Stimulated activated CD8-positive, alpha-beta memory T cell treated with anti-CD3 and anti-CD28 coated beads, Interleukin-4, amount 100 ng/mL, for 4 hours (primary cell): ENCODE measurements at places on chromosomes 2 and 18.

DNA sequence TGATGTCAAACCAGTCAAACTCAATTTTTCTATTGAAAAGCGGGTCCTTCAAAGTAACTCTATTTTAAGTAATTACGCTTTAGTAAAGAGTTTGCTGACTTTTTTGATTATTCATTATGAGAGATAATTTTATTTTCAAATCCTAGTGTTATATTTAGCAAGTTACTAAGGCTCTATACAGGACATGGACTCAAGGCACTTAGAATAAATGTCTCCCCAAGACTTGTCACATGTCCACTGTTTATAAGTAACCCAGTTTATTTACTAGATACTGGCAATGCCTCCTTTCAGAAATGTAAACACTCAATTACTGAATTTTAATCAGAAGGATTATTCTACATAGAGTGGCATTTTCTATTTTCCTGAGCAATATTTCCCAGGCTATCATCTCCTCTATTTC is 638.1 kb downstream of the ERBB4 start:
- DNase-seq = no peak

GRCh38 chr2:216690456-216690852 is 4.9 kb downstream of the IGFBP5 start:
- no peak for DNase-seq

- DNase-seq = no peak
These were observed 3.2 kb downstream of the BOD1L2 start for GRCh38 chr18:57150081-57150480.

- DNase-seq = no peak
These were observed 448.3 kb downstream of the ARHGAP15 start for GRCh38 chr2:143577489-143577888.

- no peak for DNase-seq
These were observed 44.3 kb downstream of the SPRED2 start for GRCh38 chr2:65388051-65388531.

DNA sequence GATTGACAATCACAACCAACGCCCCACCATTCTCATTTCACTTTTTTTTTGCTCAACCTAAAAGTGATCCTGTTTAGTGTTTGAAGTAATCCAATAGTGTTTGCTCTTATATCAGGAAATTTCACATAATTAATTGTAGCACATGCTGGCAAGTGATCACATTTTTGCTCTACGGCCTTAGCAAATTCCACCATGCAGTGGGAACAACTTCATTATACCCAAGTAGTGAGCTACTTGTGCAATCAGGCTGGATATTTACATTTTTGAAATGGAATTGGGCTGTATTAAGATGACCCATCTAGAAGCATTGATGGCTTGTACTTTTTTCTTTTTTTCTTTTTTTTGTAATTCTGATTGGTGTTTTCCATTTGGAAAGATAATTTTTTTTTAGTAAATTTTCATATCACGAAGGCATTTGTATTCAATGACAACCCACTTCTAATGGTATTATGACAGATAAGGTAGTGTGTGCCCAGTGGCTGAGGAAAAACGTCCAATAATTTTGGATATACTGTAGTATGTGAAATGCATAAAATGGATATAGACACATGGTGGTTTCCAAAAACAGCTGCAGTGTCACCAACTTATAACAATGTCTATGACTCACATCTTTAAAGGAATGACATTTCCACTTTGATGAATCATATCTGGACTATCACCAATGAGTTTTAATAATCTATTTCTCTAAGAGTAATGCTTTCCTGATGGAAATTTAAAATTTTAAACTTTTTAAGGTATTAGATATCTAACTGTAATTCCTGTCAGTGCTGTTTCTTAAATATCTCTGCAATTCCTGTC is 130.6 kb downstream of the COL6A3 start:
- DNase-seq = no peak

DNA sequence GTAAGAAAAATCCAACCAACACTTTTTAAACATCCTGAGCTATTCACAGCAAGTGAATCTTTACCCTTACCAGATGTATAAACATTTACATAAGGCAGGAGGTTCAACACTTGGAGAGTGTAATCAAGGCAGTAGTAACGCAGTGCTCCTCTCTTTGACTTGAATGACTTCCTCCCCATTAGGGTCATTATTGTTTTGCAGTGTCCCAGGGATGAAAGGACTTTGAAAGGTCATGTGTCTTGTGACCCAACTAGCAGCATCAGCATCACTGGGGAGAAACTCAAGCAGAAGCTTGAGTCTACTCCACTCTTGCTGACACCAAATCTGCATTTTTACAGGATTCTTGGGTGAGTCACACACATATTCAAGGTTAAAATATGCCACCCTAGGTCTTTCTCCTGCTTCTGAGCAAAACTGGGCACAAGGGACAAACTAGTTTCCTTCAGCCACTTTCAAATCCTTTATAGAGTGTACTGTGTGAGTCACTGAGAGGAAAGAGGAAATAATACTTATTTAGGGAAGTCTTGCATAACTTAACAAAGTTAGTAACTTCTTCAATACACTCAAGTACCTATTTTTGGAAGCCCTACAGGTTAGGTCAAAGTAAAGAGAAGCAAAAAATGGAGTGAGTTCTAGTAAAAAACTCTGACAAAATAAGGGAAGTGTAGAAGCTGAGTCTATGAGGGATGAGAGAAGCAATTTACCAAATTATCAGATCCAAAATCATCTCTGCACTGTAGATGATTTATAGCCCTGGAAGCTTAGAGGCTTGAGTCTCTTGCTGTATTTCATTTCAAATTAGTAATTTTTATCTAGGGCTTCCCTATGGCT is 51.0 kb upstream of the EML4 start:
- no peak for DNase-seq

DNA sequence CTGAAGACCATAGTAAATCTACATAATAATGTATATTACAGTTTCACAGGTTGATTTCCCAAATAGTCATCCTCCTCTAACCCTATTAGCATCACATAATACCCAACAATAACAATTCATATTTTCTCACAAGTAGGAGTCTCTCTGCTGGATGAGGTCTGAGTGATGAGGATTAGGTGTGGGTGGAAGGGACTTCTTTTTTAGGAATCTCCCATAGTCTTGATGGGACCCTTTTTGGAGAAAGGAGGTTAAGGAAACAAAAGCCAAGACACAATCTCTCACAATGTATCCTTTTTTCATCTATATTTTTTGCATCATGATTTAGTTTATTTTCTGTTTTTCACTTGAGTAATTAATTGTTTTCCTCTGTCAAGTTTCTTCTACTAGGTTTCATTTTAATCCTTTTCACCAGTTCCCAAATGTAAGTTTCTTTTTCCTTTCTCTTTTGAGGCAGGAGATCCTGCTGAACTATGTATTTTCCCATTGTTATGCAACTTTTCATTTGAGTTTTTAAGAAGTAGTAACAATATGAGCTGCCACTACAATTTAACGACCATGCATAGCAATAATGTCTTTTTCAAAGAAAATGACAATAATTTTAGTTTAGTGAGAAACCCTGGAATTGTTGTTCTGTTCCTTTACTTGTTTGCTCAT is 2.5 kb upstream of the IFIH1 start:
- no peak for DNase-seq

DNA sequence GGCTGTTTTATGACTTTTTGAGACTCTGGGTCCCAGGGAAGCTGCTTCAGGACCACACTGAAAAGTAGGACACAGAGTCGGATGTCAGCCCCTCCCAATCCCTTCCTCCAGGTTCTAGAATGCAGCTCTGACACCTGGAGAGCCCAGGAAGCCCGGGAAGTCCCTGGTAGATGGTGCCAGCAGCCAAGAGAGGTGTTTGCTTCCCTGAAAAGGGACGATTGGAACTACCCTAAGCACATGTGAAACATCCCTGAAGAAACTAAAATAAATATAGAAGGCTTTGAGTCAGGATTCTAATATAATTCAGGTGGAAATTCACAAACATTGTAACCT is 163.2 kb upstream of the CYRIA start:
- DNase-seq = no peak

DNA sequence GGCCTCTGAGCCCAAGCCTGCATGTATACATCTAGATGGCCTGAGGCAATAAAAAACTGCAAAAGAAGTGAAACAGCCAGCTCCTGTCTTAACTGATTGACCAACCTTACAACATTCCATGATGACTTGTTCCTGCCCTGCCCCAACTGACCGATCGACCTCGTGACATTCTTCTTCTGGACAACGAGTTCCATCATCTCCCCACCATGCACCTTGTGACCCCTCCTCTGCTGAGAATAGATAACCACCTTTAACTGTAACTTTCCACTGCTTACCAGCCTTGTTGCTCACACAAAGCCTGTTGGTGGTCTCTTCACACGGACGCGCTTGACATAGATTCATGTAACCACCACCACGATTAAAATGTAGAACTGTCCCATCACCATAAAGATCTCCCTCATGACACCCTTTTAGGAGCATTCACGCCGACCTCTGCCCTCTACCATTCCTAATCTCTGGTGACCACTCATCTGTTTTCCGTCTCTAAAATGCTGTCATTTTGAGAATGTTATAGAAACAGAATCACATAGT is 120.1 kb upstream of the REV1 start:
- DNase-seq = no peak

DNA sequence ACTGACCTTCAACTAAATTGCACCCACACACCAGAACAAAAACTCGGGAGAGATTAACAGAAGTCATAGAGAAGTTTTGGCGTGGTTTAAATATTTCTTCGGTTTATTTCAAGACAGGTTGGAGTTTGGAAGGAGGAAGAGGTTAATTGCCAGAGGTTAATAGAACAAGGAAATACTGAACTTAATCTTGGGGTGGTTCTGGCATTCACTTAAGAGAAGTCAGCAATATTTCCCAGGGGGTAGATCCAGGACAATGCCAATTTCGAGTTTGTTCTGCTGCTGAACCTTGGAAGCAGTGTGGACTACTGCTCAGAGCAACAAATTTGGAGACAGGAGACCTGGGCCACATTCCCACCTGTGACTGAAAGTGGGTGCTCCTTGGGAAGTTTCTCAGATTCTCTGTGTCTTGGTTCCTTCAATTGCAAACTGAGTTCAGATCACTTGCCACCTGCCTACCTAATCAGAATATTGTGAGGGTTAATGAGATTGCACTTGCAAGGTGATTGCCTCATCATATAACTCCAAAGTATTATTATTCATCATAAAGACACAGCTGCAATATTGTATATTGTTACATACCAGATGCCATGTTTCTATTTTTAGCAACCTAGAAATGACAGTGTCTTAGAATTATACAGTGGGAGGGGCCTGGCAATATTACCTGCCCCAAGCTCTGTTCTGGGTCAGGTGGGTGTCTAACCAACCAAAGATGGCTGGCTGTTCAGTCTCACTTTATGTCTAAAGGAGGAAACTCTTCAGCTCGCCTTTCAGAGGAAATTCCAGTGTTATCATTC is 217.4 kb downstream of the CDCA7 start:
- DNase-seq = no peak

- DNase-seq = no peak
These were observed 91.1 kb downstream of the TTC32 start for GRCh38 chr2:19810637-19811036.
